ENCODE measurements at places on chromosomes 5 and 9.

DNA sequence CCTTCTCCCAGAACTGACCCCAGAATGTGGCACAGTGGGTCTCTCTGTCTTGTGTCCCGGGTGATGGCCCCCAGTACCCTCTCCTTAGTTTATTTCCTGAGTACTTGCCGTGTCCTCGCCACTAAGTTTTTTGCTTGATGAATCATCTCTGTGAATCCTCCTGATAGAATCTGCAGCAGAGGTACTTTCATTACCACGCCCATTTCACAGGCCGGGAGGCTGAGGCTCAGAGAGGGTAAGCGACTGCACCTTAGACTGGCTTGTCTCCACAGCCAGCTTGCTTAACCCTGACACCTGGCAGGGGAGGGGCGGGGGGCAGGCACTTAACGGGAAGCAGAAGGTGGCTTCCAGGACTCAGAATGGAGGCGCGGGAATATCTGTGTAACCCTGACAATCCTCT is 7.9 kb upstream of the IER5L start:
- no peak for DNase-seq

DNA sequence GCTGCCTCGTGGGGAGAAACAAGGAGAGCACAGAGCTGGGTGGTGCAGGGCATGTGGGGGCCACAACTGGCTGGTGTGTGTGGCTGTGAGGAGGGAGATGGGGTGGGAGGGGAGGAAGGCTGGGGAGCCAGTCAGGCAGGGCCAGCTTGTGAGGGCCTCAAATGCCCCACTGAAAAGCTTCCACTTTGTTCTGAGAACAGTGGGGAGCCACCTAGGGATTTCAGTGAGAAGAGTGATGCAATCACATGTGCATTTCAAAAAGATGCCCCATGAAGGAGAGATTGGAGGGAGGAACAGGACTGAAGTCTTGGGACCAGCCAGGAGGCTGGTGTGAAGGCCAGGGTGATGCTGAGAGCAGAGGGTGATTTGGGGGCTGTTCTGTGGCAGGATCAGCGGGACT is 1.3 kb downstream of the OR13J1 start:
- no peak for DNase-seq

DNA sequence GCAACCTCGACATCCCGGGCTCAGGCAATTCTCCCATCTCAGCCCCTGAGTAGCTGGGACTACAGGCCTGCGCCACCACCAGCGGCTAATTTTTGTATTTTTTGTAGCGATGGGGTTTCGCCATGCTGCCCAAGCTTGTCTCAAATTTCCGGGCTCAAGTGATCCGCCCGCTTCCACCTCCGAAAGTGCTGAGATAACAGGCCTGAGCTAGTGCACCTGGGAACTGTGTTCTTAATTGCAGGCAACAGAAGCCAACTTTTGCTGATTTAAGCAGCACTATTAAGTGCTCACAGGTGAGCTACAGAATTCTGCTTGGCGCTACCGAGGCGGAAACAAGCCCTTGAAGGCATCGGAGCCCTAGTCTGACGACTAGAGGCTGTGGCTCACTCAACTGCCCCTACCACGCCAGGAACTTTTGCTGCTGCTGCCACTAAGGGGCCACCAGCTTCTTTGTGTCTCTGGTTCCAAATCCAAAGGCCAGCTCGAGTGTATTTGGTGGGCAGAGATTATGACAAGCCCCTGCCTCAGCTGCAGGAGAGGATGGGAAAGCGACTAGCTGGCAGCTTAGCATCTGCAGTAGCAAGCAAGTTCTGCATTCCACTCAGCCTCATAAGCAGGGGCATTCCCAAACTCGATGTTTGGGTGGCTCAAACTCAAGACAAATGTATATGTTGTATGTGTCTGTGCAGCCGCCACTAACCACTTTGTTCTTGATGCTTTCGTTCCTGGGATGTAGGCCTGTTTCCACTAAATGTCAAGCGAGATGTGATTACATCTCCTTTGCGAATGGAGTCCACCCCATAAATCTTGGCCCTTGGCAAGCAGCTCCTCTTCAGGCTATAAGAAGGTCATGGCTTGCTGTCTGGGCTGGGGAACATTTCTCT is 10.6 kb upstream of the HMCN2 start:
- no peak for DNase-seq

GRCh38 chr9:27340961-27341511 is 44.1 kb upstream of the EQTN start:
- DNase-seq, result no peak

DNA sequence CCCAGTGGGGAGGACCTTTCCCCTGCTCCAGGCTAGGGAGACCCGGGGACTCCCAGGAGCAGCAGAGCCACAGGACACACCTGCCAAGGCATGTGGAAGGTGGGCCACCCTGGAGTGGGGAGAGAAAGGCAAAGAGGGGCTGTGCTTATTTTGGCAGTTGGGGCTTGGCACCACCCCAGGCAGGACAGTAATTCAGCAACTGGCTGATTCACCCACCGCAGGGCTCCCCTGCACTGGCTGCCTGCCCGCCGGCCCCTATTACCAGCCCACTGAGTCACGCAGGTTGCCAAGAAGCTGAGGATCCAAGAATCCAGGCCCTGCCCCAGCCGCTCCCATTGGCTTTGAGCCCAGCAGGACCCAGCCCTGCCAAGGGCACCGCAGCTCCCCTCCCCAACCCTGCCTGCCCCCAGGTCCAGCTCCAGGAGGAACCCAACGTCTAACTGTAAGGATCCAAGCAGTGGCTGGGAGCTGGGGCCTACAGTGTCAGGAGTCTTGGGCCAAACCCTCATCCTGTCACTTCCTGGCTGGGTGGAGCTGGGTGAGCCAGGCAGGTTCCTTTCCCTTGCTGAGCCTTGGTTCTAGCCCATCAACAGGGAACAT is 14.2 kb upstream of the RALGDS start:
- DNase-seq, result no peak

DNA sequence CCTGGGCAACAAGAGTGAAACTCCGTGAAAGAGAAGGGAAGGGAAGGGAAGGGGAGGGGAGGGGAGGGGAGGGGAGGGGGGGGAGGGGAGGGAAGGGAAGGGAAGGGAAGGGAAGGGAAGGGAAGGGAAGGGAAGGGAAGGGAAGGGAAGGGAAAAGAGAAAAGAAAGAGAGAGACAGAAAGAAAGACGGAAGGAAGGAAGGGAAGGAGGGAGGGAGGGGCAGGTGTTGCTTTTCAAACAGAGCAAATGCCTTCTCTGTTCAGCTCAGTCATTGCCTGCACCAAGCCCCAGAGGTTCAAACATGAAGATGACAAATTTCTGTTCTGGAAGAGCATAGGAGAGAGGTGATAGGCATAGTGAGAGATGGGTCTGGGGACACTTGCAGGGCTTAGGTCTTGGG is 330.0 kb downstream of the DRD1 start:
- DNase-seq, result no peak

DNA sequence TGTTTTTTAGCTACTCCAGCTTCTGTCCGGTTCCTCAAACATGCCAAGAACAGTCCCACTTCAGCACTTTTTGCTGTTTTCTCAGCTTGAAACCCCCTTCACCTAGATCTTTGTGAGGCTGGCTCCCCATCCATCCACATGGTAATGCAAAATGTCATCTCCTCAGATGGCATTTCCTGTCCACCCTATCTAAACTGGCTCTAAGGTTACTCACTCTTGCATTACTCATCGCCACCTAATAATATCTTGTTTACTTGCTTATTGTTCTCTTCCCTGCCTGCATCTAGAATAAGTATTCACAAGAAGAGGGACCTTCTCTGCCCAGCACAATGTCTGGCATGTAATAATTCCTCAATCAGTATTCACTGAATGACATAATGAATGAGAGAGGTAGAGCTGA is 220.1 kb downstream of the FAM114A2 start:
- no peak for DNase-seq

- no peak for DNase-seq
These were observed 200.4 kb downstream of the ARRDC3 start for GRCh38 chr5:91182763-91183162.

GRCh38 chr5:142023836-142024235 is 11.0 kb upstream of the GNPDA1 start:
- DNase-seq, result no peak

DNA sequence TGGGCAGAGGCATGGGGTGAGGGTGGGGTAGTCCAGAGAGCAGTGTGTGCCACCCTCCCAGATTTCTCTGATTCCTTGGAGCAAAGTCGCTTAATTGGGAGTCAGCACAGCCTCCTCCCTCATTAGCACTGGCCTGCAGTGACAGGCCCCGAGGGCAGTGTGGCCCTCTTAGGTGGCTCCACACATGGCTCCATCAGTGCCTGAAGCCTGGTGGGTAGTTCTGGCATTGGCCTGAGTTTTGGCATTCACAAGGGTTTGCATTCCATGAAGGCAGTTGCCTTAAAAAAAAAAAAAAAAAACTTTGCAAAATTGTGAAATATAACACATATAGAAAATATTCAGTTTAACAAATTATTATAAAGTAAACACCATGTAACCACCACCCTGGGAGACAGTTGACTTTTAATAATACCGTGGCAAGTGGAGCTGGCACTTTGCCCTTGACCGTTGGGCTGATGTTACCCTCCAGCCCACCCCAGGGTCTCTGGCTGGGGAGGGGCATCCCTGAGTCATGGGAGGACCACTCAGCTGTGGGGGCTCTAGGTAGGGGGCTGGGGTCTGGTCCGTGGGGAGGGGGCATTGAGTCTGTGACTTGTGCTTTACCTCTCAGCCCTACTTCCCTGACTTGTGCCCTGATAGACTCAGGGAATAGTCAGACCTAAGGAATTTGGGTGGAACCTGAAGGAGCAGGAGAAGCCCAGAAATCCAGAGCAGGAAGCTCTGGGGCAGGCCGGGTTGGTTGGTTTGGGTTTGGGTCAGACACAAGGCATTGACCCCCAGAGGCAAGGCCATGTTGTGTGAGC is 51.3 kb upstream of the PITX1 start:
- no peak for DNase-seq

DNA sequence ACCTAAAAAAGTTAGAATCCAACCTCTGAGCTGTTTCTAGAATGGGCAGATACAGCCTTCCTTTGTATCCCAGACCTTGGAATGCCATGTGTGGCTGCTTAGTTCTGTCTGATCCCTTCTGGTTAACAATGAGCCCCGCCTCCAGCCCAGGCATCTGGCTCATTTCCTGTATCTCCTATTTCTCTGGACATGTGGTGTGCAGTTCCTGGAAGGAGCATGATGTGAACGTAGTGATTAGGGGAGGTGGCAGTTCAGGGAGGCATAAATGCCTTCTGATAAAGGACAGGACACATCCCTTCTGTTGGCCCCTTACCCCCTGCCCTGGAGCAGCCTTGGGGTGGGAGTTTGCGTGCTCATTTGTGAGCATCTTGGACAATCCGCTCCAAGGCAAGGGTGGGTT is 243.0 kb downstream of the ZSWIM6 start:
- no peak for DNase-seq

DNA sequence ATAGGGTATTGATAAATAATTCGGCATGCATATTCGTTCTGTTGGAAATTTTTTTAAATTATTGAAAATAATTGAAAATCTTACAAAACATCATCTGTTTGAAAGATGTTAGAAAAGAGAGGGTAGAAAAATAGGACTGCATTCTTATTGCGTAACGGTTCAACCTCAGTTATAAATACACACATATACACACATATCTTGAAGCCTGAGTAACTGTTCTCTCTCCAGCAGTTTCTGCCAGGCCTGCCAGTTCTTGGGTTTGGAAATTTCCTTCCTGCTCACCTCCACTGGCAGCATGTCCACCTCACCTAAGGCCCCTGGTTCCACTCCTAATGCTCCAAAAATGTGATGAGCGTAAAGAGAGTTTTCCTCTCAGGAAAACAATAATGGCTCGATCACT is 9.1 kb downstream of the SPATA31E1 start:
- no peak for DNase-seq

DNA sequence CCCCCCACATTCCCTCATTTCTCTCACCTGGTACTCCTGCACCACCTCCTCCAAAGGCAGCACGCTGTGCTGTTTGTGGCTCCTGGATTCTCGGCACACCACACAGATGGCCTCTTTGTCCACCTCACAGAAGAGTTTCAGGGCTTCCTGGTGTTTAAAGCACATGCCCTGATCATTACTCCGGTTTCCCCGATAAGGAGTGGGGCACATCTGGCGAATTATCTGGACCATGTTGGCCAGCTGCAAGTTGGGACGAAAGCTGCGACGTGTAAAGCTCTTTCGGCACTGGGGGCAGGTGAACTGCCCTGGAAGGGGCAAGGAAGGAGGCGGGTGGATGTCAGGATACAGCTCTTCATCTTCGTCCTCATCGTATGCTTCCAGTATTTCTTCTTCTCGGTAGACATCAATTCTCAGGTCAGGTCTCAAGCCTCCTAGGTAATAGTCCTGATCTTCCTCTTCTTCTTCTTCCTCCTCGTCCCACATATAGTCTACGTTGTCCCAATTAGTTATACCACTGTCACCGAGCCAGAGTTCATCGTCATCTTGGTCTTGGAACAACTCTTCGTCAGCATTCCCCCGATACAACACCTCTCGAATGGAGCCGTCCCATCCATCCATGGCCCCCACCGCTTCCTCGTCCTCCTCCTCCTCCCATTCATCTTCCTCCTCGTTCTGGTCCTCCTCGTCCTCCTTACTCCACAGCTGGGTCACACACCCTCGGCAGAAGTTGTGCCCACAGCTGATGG is 796 bp downstream of the TRIM52 start:
- no peak for DNase-seq

GRCh38 chr9:114250235-114250568 is 72.7 kb upstream of the ORM1 start:
- DNase-seq, result no peak

DNA sequence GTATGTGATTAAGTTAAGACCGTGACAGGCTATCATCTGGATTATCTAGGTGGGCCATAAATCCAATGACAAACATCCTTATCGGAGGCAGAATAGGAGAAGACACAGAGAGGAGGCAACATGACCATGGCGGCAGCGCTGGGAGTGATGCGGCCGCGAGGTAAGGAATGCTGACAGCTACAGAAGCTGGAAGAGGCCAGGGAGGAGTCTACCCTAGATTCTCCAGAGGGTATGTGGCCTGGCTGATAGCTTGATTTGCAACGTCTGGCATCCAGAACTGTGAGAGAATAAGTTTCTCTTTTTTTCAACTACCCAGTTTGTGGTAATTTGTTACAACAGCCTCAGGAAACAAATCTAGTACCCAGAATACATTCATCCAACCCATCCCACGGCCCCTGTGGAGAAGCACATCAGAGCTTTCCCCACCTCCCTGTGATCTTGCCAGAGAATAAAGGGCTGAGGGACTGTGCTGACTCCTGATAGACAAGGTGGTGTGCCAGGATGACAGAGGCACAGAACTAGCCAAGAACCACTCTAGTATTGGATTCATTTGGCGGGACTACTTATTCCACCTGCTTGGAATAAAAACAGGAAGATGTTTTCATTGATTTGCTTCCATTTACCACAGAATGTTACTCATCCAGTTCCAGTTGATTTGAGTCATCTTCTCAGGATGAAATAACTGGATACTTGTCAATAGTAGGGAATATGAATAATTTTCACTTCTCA is 187.4 kb downstream of the MAN2A1 start:
- no peak for DNase-seq

DNA sequence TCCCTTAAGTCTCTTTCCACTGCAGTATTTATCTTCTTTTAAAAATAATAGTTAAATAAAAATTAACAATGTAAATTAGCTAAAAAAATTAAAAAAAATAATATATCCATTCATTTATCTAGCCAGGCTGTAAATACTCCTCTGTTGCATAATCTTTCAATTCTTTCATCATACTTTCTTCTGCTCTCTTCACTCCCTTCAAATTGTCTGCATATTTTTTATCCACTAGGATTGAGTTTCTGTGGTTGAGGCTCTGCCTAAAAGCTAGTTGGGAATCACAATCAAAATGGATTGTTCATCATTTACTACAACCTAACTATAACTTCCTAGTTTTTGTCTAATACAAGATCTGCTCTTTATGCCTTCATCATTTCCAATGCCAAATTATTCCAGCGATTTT is 182.2 kb downstream of the PDE4D start:
- DNase-seq, result no peak

All from NCI-H1436 treated with DMSO at 0.1 percent for 48 hours (cell line).